Renal cortex interstitium (tissue), 15 donors: ENCODE measurements at places on chromosomes 7 and 10. TPM values are rescaled to one million over a fixed set of nuclear protein-coding genes. Genes with fewer than 3 reads are reported as not detected.

Gene INHBA
- polyA plus RNA-seq: 4.3 TPM

DNA sequence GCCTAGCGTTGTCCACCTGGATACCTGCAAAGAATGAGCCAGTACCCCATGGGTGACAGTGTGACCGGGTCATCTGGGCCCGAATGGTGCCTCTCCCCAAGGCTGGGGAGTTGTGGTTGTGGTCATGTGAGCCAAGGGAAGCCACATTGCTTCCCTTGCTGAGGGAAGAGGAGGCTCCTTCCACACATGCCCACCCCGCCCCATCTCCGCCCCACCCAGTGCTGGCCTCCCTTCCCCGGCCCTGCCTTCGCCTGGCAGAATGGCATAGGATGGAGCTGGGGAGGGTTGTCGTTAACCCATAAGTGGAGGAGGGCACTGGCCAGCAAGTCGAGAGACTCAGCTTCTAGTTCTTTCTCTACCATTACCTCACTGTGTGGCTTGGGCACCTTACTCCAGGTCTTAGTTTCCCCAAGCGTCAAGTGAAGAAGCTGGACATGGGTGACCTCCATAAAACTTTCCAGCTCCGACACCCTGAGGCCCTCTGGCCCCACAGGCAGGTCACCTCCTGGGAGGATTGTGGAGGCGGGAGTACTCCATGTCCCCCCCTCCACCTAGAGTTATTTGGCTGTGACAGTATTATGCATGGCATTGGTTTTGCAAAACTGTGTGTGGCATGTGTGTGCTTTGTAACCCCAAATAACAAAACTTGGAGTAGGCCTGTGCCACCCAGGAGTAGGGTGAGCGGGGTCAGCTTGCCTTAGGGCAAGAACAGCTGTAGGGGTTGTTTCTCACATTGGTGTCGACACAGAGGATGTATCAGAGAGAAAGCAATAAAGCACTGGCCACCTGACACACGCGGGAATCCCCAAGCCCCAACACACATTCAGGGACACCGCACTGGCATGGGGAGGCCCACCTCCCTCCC lies 90.5 kb upstream of the MACROH2A2 start:
- no peak for DNase-seq

Gene CYP3A7
- 0.91 TPM for polyA plus RNA-seq

GRCh38 chr7:70907259-70908247 lies 224.4 kb upstream of the GALNT17 start:
- no peak for DNase-seq

Gene GPC2
- 14.5 TPM for polyA plus RNA-seq

Gene ZNF804B
- 0.20 TPM for polyA plus RNA-seq

Gene LDB3
- polyA plus RNA-seq: 1.2 TPM

DNA sequence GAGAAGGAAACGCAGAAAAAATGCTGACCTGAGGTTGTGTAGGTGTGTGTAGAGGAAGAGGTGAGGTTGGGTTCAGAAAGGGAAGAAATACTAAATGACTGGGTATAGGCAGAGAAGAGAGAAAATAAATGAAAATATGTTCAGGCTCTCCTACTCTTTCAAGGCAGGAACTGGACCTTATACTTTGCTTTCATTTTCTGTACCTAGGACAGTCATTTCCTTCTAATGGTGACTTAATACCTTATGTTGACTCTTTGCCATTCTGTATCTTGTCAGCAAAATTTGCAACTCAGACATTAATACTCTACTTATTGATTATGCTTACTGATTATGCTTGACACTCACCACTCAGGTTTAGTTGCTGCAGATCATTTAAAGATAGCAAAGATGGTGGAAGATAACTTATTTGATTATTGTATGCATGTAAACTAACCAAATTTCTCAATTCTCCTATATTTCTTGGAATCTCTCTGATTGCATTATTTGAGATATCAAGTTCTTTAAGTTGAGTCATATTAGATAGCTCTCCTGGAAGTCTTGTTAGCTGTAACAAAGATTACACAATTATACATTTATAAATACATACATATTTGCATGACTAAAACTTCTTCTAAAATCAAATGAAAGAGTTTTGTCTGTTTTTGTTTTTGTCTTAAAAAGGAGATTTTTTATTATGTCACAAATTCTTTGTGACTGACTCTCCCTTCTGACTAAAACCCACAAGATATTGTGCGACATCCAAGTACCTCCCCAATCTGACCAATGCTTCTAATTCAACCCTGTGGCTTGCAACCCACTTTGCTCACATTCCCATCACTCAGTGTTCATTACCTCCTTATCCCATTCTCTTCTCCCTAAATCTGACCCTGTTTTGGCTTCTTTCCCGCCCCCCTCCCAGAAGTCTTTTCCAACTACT lies 20.0 kb downstream of the LRRD1 start:
- DNase-seq: no peak

Gene STAMBPL1
- 1.5 TPM for polyA plus RNA-seq

- no peak for DNase-seq
These were observed 227.1 kb downstream of the AGMO start for GRCh38 chr7:15334536-15335263.

Gene HERPUD2
- 36.6 TPM for polyA plus RNA-seq

DNA sequence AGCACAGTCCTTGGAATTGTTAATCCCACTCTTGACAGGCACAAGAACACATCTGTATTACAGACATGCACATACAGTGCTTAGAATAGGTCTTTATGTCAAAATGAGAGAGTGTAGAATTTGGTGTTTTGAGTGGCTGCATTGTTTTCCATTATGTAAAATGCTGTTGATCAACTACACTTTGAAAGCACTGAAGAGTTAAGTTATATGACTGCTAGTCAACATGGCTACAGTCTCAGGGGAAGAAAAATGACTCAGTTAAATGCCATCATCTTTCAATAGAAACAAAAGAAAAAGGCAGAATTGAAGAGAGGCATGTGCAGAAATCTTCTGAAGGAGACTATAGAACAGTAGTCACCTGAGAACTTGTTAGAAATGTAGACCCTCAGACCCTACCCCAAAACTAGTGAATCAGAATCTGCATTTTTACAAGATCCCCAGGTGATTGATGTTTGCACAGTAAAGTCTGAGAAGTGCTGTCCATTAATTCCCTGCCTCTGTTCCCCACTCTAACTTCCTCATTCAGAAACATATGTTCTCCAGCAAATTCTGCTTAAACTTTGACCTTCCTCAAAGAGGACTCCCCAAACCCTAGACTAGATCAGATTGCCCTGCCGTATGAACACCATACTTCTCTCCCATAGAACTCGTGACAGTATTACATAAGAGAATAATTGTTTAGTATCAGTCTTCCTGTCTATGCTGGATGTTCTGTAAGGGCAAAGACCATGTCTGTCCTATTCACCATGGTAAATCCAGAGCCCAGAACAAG lies 16.0 kb downstream of the SND1 start:
- no peak for DNase-seq

- no peak for DNase-seq
These were observed 24.4 kb upstream of the ELN start for GRCh38 chr7:74003621-74004020.
